Activated naive CD4-positive, alpha-beta T cell treated with anti-CD3 and anti-CD28 coated beads, Interleukin-2, amount 50 U/mL, for 72 hours (primary cell): ENCODE measurements at places on chromosomes 3 and 15. TPM values are rescaled to one million over a fixed set of nuclear protein-coding genes. Genes with fewer than 3 reads are reported as not detected.

The KNL1 gene
- total RNA-seq = 29.0 TPM

The SLC9C1 gene
- total RNA-seq = not detected

The ZNF660 gene
- 1.1 TPM for total RNA-seq

The ABTB1 gene
- 27.6 TPM for total RNA-seq

The COX17 gene
- 76.2 TPM for total RNA-seq

DNA sequence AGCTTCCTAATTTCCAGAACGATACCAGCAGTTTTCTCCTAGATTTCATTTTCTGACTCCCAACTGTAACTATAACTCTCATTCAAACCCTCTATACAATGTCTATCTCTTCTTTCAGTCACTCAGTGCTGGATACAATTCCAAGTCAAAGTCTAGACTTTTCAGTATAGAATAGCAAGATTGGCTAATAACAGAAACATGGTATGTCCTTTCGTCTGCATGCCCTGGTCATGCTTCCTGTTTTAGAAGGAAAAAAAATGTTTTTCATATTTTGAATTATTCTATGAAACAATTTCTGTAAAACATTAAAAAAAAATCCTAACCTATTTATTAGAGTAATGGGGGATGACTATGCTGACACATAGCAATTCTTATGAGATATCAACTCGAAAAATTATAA is 180.0 kb downstream of the KCNAB1 start:
- no peak for DNase-seq

GRCh38 chr15:39429898-39430357 is 151.0 kb upstream of the THBS1 start:
- DNase-seq = no peak

DNA sequence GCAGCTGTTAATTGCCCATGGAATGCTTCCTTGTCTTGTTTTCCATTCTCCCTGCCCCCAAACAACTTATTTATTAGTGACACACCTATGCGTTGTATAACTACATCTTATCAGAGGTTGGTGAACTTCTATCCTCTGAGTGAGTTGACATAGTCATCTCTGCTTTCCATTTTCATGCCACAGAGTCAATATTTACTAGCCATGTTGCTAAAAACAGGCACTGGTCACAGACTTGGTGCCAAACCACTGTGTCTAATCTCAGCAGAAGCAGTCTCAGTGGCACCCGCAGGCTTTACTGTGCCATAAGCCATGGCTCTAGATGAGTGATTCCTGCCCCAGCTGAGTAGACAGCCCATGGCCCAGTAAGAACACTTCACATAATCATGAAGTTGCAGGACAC is 26.5 kb downstream of the DAPK2 start:
- no peak for DNase-seq

DNA sequence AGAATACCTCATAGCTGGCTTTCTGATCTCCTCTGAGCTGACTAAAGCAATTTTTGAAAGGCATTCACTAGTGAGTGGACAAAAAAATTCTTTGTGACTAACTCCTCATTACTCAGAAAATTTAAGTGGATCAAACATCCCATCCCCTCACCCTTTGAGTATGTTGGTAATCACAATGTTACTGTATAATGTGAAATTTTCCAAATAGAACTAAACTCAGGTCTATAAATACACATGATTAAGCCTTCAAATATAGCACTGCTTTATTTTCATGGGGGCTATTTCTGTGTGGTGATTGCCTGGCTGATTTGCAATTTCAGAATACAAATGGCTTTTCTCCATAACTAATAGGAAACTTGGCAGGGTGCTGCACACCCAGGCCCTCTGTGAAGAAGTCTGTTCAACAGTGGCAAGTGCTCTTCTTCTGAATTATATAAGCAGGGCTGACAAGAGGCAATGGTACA is 45.9 kb upstream of the ACTC1 start:
- DNase-seq = no peak
